Esophagus squamous epithelium (tissue), 5 donors: ENCODE measurements at places on chromosomes 12 and 14. TPM values are rescaled to one million over a fixed set of nuclear protein-coding genes. Genes with fewer than 3 reads are reported as not detected.

DNA sequence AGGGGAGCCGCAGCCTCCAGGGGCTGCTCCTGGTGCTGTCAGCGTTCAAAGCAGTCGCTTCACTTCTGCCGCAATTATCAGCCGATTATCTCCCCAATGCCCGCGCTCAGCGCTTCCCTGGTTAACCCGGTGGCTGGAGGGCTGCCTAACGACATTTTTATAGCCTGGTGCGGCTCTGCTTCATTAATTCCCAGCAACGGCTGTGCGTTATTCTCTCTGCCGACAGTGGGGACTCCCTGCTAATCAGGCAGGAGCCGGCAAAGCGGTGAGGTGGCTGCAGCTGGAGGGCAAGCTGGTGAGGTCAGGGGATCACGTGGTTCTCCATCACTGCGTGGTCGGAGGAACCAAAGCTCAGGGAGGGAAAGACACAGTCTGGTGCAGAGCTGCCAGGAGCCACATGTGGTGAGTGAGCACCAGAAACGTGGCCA is 62.9 kb downstream of the GLRX5 start:
- DNase-seq = no peak

DNA sequence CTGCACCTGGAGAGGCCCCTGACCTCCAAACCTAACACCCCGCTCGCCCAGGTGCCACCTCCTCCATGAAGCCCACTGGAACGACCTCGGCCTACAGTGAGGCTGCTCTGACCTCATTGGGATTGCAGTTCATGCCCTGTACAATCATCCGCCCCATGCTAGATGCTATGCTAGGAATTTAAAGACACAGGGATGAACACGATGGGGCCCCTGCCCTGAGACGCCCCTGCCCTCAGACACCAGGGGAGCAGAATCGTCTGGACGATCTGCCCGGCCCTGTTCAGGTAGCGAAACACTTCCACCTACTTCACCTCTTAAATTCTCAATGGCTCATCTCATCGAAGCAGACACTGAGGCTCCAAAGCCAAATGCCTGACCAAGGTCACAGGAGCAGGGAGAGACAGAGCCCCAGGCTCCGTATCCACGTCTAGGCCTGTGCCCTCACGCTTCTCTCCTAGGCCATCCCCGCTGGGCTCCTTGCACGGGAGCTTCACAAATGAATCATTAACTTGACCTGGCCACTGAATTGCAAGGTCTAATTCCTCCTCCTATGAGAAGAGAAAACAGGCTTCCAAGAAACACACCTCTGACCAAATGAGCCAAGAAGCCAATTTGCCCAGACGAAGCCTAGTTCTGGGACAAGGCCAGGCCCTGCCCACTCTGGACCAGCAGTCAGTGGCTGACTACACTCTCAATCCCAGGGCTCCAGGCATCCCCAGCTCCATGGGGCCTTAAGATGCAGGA is 35.2 kb downstream of the SCARB1 start:
- no peak for DNase-seq

- no peak for DNase-seq
Observed at GRCh38 chr12:103468837-103469236, 26.9 kb downstream of the C12orf42 start.

- no peak for DNase-seq
Observed at GRCh38 chr12:48580831-48581230, 11.0 kb upstream of the LALBA start.

- no peak for DNase-seq
Observed at GRCh38 chr14:98914942-98915341, 357.1 kb downstream of the BCL11B start.

- DNase-seq = no peak
Observed at GRCh38 chr12:27554421-27555186, 30.6 kb downstream of the PPFIBP1 start.

DNA sequence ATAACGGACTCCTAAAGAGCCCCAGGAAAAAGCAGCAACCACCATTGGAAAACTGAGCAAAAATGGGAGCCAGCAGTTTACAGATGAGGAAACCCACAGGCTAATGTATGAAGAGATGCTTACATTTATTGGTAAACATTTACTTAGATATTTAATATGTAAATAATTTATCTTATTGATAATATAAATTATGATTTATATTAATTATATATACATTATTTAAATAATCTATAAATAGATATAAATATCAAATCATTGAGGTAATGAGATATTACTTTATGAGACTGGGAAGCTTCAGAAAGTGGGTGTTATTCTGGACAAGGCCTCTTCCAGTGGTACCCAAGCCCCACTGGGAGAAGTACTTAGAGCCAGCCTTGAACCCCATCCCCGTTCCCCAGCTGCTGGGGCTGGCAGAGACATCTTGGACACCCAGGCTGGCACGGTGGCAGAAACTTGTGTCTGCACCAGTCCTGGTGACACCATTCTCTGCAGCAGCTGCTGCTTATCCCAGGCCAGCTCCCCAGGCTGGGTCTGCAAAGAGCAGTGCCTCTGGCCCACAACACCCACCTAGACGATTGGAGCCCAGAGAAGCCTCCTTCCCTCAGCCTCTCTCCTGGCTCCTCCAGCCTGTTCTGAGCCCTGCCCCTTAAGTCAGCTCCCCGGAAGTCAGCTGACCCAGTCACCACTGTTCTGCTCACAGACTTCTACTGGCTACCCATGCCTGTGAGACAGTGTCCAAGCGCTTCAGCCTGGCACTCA is 25.9 kb downstream of the ISCA2 start:
- no peak for DNase-seq

GRCh38 chr14:105853907-105854599 is 327.7 kb downstream of the TMEM121 start:
- DNase-seq = no peak

- DNase-seq = no peak
Observed at GRCh38 chr12:123232472-123232806, 502 bp downstream of the MPHOSPH9 start.

The SLC35E3 gene
- total RNA-seq = 8.5 TPM

The PPP1CC gene
- 55.3 TPM for total RNA-seq

The CACNA2D4 gene
- 1.1 TPM for total RNA-seq

The NEUROD4 gene
- not detected for total RNA-seq
